ENCODE measurements at places on chromosomes 2 and 18.
A peak's percentile ranks its signal among the peaks of the same experiment; 100 is the strongest.

DNA sequence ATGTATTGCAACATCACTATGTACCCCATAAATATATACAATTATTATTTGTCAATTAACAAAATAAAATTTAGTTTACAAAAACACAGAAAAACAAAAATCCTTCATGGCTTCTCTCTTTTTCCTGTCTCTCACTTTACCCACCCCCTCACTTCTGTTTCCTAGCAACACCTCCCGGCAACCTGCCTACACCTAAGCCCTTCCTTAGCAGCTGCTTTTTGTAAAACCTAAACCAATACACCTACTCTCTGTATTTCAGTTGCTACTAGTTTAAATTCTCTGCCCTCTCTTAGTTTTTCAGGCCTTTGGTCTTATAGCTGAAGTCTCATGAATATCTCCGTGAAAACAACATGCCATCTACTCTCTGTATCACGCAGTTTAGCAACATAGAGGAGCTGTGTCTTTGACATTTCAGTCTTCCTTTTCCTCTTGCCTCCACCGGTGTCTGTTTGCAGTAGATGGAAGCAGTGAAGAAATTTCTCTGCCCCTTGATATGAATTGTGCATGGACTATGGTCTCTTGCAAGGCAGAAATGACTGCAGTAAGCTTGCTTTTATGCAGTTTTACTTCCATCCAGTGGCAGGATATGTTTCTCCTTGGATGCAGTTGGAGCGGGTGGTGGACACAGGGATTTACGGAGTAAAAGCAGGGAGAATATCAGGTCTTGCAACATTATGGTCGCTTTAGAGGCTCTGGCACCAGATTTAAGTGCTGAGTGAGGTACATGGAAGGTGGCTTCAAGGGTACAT is 42.0 kb upstream of the ZDBF2 start:
- no peak overlapping the region for H3K27ac ChIP-seq
- H3K4me3 ChIP-seq: no peak overlapping the region
- H3K27me3 ChIP-seq: no peaks in the 10 kb centered on the region
- H3K4me1 ChIP-seq: no peaks in the 10 kb centered on the region

DNA sequence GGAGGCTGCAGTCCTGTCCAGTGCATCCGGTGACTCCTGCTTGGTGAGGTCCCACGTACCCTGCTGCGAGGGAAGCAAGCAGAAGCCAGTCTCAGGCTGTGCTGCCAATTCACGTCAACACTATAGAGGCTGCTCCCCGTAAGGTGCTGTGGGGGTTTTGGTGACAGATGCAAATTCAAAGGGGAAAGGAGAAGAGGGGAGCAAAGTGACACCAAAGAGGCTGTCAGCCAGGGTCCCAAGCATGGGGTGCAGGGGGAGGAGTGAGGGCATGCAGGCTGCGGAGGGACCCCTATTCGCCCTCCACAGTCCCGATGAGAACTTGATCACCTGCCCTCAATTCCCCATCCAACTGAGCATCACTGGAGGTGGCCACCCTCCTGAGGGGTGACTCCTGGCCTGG is 179.4 kb upstream of the HS6ST1 start:
- H3K36me3 ChIP-seq: no peaks in the 10 kb centered on the region
- no peak overlapping the region for H3K27ac ChIP-seq
- no peak overlapping the region for H3K4me3 ChIP-seq
- DNase-seq: no peak
- no peaks in the 10 kb centered on the region for H3K4me1 ChIP-seq

- H3K4me1 ChIP-seq: no peaks in the 10 kb centered on the region
- no peak overlapping the region for H3K4me3 ChIP-seq
- H3K27me3 ChIP-seq: no peaks in the 10 kb centered on the region
- H3K27ac ChIP-seq: no peak overlapping the region
These were observed 112.2 kb upstream of the SESTD1 start for GRCh38 chr2:179376881-179377280.

DNA sequence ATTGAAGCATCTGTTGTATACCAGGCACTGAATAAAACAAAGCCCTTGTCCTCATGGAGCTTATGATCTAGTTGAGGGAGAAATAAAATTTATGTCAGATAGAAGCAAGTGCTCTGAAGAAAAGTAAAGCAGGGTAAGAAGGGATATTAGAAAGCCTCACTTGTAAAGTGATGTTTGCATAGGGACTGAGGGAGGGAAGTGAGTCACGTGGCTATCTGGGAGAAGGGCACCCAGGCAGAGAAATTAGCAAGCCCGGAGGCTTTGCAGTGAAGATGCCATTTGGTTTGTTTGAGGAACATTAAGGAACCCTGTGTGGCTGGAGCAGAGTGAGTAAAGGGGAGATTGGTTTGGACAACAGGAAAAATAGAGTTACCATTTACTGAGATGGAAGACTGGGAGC is 52.1 kb downstream of the RBBP8 start:
- peaks cover 9% of the 10 kb centered on the region for H3K4me1 ChIP-seq
- no peak overlapping the region for H3K27ac ChIP-seq
- no peak overlapping the region for H3K4me3 ChIP-seq
- peaks cover 90% of the 10 kb centered on the region for H3K36me3 ChIP-seq

GRCh38 chr2:112646102-112646719 is 472 bp downstream of the SLC20A1 start:
- peak overlapping the region; percentile 98 for H3K27ac ChIP-seq
- H3K36me3 ChIP-seq: peaks cover 49% of the 10 kb centered on the region
- H3K4me3 ChIP-seq: peak overlapping the region; percentile 84
- peaks cover 42% of the 10 kb centered on the region for H3K4me1 ChIP-seq
- no peaks in the 10 kb centered on the region for H3K27me3 ChIP-seq

DNA sequence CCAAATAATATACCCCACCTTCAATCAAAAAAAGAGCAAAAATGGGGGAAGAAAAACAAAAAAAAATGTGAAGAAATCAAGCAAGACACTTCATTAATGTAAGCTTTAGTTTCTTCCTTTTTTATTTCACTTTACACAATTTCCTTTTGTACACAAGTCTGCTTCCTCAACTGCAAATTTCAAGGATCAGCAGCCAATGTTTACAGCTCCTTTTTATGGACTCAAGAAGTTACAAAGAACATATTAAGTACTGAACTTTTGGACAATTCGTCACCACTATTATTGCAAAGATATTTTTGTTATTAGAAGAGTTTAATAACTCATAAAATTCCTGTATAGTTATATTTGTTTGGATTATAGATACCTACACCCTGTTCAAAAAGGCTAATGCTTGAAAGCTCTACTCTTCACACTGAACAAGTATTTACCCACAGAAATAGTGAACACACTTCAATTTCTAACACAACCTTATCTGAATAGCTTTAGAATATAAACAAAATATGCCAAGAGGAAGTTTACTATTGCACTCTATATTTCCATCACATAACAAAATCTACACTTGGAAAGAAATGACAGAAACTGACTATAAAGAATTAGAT is 658.7 kb upstream of the CNTNAP5 start:
- no peaks in the 10 kb centered on the region for H3K36me3 ChIP-seq
- H3K27ac ChIP-seq: no peak overlapping the region
- DNase-seq: no peak
- H3K4me1 ChIP-seq: no peaks in the 10 kb centered on the region

GRCh38 chr2:188607501-188607900 is 315.8 kb downstream of the GULP1 start:
- no peak overlapping the region for H3K27ac ChIP-seq
- no peak overlapping the region for H3K4me3 ChIP-seq
- no peak for DNase-seq
- H3K36me3 ChIP-seq: no peaks in the 10 kb centered on the region

GRCh38 chr2:4533806-4534205 is 830.4 kb downstream of the DCDC2C start:
- H3K27me3 ChIP-seq: no peaks in the 10 kb centered on the region
- DNase-seq: no peak
- H3K27ac ChIP-seq: no peak overlapping the region
- H3K4me1 ChIP-seq: no peaks in the 10 kb centered on the region
- H3K4me3 ChIP-seq: no peak overlapping the region

DNA sequence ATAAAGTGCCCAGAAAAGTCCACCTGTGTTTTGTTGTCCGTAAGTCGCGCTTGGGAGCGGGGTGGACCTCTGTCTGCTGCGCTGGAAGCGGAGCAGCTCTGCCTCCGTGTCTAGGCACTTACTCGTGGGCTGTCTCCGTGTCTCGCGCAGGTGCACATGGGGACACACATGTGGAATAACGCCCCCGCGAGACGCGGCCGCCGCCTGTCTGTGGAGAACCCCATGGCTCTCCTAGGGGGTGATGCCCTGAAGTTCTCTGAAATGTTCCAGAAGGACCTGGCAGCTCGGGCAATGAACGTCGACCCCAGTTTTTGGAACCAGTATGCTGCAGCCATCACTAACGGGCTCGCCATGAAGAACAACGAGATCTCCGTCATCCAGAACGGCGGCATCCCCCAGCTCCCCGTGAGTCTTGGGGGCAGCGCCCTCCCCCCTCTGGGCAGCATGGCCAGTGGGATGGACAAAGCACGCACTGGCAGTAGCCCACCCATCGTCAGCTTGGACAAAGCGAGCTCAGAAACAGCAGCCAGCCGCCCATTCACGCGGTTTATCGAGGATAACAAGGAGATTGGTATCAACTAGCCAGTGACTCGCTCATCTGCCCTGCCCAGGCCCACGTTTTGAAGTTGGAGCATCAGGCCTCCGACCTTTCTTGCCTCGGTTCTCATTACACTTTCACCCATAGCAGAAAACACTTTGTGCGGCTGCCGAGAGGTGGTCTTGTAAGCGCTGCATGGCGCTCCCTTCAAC is 17.3 kb downstream of the SALL3 start:
- no peaks in the 10 kb centered on the region for H3K36me3 ChIP-seq
- DNase-seq: no peak
- no peaks in the 10 kb centered on the region for H3K4me1 ChIP-seq
- peaks cover 13% of the 10 kb centered on the region for H3K27me3 ChIP-seq
- no peak overlapping the region for H3K4me3 ChIP-seq

DNA sequence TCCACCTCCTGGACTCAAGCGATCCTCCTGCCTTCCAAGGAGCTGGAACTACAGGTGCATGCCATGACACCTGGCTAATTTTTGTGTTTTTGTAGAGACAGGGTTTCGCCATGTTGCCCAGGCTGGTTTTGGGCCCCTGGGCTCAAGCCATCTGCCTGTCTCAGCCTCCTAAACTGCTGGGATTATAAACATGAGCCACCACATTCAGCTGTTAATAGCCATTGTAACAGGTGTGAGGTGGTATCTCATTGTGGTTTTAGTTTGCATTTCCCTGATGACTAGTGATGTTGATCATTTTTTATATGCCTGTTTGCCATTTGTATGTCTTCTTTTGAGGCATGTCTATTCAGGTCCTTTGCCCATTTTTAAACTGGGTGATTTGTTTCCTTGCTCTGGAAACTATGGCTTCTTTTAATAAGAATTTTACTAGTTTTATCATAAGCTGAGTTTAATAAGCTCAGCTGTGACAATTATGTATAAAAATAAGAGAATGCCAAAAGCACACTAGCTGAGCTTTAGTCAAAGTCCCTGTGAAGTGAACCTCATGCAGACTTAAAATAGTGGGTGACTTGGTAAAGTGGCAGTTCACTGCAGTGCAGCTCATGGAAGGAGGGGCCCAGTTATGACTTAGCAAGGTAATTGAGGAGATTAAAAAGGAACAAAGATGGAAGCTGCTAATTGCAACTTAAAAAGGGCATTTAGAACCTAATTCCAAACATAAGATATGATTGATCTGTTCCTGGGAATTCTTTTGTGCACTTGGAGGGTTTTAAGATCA is 465.1 kb downstream of the TGIF1 start:
- H3K27ac ChIP-seq: no peak overlapping the region
- H3K36me3 ChIP-seq: no peaks in the 10 kb centered on the region
- H3K4me3 ChIP-seq: no peak overlapping the region
